ENCODE measurements at places on chromosomes 2 and 18.

GRCh38 chr2:134097740-134098139 is 156.1 kb upstream of the MGAT5 start:
- DNase-seq: no peak

DNA sequence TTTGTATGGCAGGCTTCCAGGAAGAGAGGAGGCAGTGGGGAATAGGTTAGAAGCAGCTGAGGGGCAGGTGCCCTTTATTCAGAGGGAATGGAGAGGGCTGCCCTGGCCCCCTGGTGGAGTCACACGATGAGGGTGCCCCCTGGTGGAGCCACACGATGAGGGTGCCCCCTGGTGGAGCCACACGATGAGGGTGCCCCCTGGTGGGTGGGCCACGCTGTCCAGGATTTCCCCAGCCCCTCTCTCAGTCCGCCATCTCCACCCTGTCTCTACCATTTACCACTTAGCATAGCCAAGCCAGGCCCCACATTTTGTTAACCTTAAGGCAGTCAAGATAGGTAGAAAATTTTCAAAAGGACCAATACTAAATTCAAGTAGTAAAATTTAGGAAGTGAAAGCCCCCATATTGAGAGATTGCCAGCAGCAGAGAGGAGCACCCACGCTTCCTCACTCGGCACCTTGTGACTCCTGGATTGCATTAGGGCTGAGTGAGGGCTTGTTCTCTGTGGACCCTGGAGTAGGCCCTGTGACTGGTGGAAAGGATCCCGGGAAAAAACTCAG is 10.4 kb upstream of the FAM228A start:
- DNase-seq: no peak

GRCh38 chr18:38602341-38602740 is 1036.7 kb upstream of the CELF4 start:
- no peak for DNase-seq

DNA sequence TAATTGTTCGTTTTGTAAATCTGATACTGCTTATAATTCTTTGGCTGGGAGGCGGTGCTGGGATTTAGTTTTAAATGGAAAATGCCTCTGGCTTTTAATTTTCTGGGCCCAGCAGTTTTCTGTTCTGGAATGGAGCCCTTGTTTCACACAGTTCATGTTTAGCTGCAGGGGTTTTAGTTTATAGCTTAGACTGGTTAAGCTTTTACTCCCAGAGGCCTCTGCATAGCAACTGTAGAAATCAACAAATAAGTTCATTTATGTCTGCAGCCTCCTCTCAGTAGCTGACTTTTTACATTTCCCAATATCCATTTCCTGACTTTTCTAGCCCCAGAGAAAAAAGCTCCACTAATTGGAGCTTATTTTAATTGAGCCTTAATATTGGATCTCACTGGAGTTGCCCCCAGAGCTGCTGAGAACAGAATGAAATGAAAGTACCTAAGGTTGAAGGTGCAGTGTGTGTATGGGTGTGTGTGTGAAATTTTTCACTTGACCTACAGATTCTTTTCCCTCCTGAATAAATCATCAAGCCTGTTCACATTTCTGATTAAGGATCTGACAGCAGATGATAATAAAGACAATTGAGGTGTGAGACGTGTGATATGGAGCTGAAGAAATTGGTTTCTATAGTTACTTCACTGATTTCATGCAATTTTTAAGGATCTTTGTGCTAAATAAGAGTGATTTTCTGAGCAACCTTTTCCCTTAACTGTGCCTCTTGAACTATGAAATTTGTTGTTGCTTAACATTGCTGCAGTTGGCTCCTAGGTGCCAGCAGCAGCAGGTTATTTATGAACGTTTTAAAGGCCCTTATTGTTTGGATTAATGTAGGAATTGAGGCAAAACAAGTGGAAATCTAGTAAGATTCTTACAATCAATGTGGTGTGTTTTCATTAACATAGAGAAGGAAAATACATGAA is 109.6 kb downstream of the TAF4B start:
- no peak for DNase-seq

GRCh38 chr2:55134316-55134706 is 84.1 kb upstream of the RTN4 start:
- DNase-seq: no peak

DNA sequence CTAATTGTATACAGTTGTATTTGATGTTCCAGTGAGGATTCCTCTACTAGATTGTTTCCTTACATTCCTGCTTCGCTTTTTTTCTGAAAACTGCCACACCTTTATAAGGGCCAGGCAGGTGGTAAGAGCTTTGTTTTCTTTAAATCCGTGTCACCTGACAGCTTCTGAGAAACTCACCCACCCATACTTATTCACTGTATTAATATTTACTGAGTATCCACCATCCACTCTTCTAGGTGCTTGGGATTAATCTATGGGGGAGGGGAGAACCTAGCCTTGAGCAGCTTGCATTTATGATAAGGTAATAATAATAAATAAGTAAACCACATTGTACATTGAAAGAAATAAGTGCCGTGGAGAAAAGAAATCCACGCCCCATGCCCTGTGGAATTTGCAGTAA is 174.7 kb upstream of the AGAP1 start:
- DNase-seq: no peak

GRCh38 chr2:84302513-84303412 is 156.3 kb downstream of the SUCLG1 start:
- DNase-seq: no peak

GRCh38 chr18:24976502-24976901 is 375.5 kb downstream of the ZNF521 start:
- no peak for DNase-seq

GRCh38 chr2:229287823-229288222 is 16.7 kb upstream of the PID1 start:
- no peak for DNase-seq

DNA sequence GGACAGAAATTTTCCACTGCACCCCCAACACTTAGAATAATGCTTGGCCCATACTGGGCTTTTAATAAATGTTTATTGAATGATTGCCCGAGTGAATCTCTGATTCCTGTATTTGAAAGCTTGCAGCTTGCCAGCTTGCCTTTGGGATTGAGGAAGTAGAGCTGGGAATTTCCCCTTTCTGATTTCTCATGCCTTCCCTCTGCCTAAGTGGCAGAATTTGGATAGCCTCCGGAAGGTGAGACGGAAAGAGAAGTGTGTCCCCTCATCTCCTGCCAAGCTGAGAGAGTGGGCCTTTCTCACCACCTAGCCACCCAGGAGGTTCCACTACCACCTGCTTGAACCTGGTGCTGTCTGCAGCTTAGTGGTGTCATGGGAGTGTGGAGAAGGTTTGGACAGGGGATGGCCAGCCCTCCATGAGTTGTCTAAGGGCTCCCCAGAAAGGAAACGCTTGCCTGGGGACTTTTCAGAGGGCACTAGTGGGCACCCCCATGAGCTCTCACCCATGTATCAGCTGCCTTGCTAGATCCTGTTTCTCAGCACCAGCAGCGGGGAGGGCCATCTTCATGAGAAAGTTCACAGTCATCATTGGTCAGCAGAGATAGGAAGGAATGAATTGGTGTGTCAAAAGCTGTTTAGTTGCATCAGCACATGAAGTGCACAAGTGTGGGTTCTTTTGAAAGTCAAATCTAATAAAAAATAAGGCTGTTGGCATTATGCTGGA is 8.6 kb upstream of the NCOA1 start:
- no peak for DNase-seq

DNA sequence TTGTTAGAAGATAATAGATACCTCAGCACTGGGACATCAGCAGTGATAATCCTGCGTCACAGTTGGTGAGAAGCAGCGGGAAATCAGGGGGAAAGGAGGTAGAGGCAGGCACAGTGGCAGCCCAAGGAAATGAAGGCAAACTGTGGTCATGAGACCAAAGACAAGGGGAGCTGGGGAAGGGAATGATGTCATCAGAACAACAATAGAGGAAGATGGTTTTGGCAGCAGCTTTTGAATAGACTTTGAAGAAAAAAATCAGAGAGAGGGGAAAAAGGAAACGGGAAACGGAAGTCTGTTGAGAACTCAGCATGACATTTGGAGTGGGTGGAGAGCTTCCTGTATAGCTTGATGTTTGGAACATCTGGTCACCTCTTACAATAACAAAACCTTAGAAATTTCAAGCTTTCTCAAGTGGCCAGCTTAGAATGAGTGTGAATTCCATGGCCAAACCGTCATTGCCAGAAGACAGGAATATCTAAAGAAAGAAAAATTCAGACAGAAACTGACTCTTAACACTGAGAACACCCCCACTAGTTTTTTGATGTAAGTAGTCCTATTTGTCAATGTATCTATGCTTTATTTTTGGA is 18.4 kb upstream of the YES1 start:
- DNase-seq: no peak

GRCh38 chr18:78979730-78980278 is at the start of gene SALL3:
Gene SALL3, plus strand, starts transcription at chr18:78979818. Its CDS starts 457 bp downstream, at chr18:78980275.
- no peak for DNase-seq

DNA sequence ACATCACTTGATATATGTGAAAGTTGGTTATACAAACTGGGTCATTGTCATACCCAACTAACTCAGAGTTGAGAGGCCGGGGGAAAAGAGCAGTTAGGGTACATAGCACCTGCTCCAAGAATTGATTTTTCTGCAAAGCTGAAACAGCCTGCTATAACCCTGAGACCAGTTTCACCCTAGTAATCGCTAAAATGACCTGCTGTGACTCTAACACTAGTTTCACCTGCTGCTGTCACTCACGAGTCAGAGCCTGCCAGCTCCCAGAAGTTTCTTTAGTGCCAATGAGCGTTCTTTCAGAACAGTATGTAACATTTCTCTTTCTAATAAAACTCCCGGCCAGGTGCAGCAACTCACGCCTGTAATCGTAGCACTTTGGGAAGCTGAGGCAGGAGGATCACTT is 28.0 kb downstream of the SRSF7 start:
- DNase-seq: no peak

DNA sequence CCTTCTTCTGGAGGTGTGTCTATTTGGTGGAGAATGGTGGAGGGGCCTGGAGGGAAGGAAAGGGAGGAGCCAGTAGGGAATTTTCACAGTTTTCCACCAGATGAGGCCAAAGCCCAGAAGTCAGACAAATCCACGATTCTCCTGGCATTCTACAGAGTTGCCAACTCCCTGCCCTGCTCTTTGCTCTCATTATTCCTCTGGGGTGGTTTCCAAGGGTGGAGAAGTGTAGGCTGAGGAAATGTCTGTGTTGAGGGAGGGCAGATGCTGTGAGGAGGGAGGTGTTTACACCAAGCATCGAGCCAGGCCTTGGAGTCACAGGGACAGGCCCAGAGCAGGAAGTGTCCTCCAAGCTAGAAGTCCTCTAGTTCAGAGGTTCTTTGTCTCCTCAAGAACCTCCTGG is 124.1 kb upstream of the LGALSL start:
- no peak for DNase-seq

DNA sequence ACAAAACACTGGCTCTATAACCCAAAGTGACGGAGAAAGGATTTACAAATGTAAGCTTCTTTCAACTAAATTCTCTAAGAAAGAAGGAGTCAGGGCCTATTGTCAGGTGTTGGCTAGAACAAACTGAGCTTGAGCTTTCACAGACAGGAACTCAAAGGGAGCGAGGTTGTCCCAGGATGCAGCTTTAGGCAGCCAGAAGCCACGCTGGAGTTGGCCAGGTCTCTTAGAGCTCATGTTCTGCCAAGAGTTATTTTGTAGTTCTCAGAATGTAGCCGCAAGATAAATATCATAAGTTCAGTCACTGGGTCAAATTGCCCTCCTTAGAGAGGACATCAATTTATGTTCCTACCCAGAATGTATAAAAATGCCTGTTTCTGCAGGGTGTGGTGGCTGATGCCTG is 54.1 kb upstream of the GREB1L start:
- DNase-seq: no peak

GRCh38 chr2:100683231-100683630 is 120.4 kb downstream of the PDCL3 start:
- DNase-seq: no peak

DNA sequence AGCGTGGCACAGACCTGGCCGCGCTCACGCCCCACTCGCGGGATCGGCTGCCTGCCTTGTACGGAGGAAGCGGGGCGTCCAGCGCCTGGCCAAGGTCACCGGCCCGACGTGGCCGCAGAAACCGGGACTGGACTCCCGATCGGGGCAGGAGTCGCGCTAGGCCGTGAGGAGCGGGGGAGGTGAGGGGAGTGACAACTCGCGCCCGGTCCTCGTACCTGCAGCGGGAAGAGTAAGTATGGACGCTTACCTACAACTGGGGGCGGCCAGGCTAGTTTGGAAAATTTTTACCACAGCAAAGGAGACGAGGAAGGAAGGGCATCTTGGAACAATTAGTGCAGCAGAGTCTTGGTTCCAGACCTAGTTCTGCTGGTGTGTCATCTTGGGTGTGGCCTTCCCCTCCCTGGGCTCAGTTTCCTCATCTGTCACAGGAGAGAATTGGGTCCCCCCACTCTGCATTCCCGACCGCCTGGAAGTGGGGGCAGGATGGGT is 693 bp downstream of the UBE2F start:
- no peak for DNase-seq

- no peak for DNase-seq
Observed at GRCh38 chr2:16080516-16080915, 140.2 kb downstream of the MYCN start.

DNA sequence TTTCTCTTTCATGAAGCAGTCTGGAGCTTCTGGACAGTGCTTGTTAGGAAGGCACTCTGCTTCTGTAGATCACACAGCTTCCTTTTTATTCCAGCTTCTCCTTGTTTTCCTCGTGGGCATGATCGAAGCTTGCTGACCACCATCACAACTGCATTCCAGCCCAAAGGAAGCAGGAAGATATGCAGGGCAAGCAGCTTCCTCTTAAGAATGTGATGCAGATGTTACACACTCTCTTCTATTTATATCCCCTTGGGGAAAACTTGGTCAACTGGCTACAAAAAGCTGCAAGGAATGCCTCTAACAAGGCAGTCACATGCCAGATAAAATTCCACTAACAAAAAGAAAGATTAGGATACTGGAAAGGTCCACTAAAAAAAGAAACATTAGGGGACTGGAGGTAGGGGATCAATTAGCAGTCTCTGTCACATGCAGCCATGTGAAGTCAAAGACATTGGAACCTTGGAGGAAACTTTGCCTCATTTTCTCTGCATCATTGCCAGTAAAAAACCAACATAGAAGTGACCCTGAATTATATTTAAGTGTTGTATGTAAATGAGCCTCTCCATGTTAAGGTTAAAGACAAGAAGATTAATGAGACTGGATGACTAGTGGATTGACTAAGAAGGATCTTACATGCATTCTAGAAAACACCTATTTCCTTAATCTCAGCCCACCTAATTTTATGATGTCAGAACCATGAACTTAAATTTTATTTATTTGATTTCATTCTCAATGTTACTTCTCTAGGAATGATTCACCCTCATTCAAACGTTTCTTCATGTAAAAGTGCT is 98.3 kb downstream of the NAB1 start:
- DNase-seq: no peak

GRCh38 chr2:127302168-127302567 is 8.2 kb upstream of the ERCC3 start:
- no peak for DNase-seq

GRCh38 chr2:149329489-149330126 is 779 bp upstream of the LYPD6 start:
- DNase-seq: no peak

- no peak for DNase-seq
Observed at GRCh38 chr2:150911766-150912280, 349.8 kb downstream of the RBM43 start.

- DNase-seq: no peak
Observed at GRCh38 chr2:22737144-22737543, 647.8 kb upstream of the KLHL29 start.

All from stimulated activated CD4-positive, alpha-beta T cell treated with anti-CD3 and anti-CD28 coated beads, Interleukin-1b, Interleukin-23, amount 100 ng/mL, for 1 hour (primary cell).